Pancreas (tissue), 10 donors: ENCODE measurements at places on chromosomes 11 and 22. TPM values are rescaled to one million over a fixed set of nuclear protein-coding genes. Genes with fewer than 3 reads are reported as not detected.

The NRXN2 gene
- 3.0 TPM for total RNA-seq

The PATE2 gene
- total RNA-seq: not detected

The PCF11 gene
- 30.9 TPM for total RNA-seq

The CTNND1 gene
- 203 TPM for total RNA-seq

The KCNE3 gene
- 5.6 TPM for total RNA-seq

The UBE2L3 gene
- 14.2 TPM for total RNA-seq

The TSPAN18 gene
- total RNA-seq: 1.8 TPM

The HORMAD2 gene
- not detected for total RNA-seq

The IL17REL gene
- not detected for total RNA-seq

The MAPK8IP2 gene
- total RNA-seq: 1.4 TPM

The PLAAT5 gene
- 9.8 TPM for total RNA-seq

The C11orf21 gene
- total RNA-seq: 0.16 TPM

The TUBGCP6 gene
- total RNA-seq: 19.2 TPM

The KDM4D gene
- total RNA-seq: 0.31 TPM

The ANKK1 gene
- total RNA-seq: 0.12 TPM

The EP300 gene
- 25.1 TPM for total RNA-seq

The CDC45 gene
- total RNA-seq: not detected

The MAPK8IP1 gene
- total RNA-seq: 48.5 TPM

The CHRNA10 gene
- total RNA-seq: 0.38 TPM

The YPEL4 gene
- 0.32 TPM for total RNA-seq

The MUC2 gene
- total RNA-seq: not detected

The CRYBA4 gene
- not detected for total RNA-seq

The SERHL2 gene
- 0.74 TPM for total RNA-seq

The WNT7B gene
- total RNA-seq: 1.3 TPM

The MYO7A gene
- total RNA-seq: 6.1 TPM

The TPBGL gene
- total RNA-seq: 0.12 TPM

The PDGFD gene
- 52.1 TPM for total RNA-seq

The PKDREJ gene
- 0.06 TPM for total RNA-seq

The ANGPTL5 gene
- not detected for total RNA-seq

The GAB4 gene
- not detected for total RNA-seq

The MMP3 gene
- not detected for total RNA-seq

The HOATZ gene
- not detected for total RNA-seq

The L3MBTL2 gene
- 8.5 TPM for total RNA-seq

The BEST1 gene
- total RNA-seq: 0.51 TPM

The VPS26B gene
- 28.7 TPM for total RNA-seq

The SCUBE2 gene
- 24.9 TPM for total RNA-seq

The EIF3D gene
- total RNA-seq: 126 TPM

The PAAF1 gene
- total RNA-seq: 10.6 TPM

The MMP27 gene
- not detected for total RNA-seq

The DGAT2 gene
- 1.5 TPM for total RNA-seq

The APOL6 gene
- 3.9 TPM for total RNA-seq

The OR51E2 gene
- not detected for total RNA-seq

The C11orf42 gene
- not detected for total RNA-seq

The ROBO4 gene
- 4.3 TPM for total RNA-seq

The LAYN gene
- 3.2 TPM for total RNA-seq

The DSCAML1 gene
- total RNA-seq: 2.6 TPM
